ENCODE measurements at places on chromosomes 1 and 21.

GRCh38 chr1:34087986-34088385, 77.0 kb downstream of the CSMD2 start:
- DNase-seq, result no peak

- DNase-seq, result no peak
These were observed 19.5 kb upstream of the PADI1 start for GRCh38 chr1:17185485-17185860.

DNA sequence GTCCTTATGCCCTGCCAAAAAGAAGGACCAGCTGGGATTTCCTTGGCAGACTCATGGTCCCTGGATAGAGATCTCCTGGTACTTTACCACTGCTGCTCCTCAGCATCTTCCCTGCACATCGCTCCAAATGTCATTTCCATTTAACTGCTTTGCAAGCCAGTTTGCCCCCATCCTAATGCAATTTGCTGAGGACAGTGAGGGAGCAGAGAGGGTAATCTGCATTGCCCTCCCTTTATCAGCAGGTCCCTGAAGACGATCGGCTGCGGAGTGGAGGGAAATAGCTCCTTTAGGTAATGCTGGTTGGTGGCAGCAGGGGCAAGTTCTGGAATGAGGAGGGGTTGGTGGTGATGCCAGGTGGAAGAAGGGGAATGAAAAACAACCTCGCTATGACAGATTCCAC, 2.7 kb downstream of the PLXNA2 start:
- DNase-seq, result no peak

GRCh38 chr1:243213045-243213787, 41.9 kb downstream of the CEP170 start:
- DNase-seq, result no peak

DNA sequence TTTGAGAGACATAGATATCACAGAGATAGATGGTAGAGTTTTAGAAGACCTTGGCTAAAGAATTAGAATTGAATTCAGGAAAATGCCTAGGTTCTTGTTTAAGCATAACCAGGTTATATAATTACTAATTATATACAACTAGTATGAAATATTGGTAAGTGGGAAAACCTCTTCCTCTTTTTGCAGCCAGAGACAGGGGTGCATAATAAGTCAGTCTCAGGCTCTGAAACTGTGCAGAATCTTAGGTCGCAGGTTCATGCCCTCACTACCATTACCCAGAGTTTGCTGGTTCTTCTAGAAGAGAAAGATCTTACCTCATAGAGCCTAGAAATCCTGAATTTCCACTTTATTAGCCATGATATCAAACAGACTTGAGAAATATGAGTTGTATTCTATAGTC, 183.3 kb downstream of the NEK7 start:
- no peak for DNase-seq

DNA sequence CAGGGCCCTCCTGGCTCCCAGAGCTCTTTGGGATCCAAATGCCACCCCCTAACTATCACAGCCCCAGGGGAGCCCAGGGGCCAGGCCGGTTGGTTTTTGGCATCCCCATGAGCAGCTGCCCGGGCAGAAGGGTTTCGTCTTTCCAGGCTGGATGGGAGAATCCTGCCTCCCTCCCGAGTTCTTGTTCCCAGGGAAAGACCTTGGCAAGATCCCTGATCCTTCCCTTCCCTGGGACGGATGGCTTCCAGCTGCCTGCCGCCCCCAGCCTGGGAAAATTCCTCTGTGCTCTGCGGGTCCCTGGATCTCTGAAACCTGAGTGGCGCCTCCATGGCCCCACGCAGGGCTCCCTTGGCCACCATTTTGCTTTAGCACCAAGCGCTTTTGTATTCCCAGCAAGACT, 55.6 kb downstream of the TAS1R2 start:
- DNase-seq, result no peak

GRCh38 chr1:244362476-244362875, 89.2 kb downstream of the ADSS2 start:
- no peak for DNase-seq

GRCh38 chr1:55054396-55054795, 15.0 kb downstream of the PCSK9 start:
- no peak for DNase-seq

DNA sequence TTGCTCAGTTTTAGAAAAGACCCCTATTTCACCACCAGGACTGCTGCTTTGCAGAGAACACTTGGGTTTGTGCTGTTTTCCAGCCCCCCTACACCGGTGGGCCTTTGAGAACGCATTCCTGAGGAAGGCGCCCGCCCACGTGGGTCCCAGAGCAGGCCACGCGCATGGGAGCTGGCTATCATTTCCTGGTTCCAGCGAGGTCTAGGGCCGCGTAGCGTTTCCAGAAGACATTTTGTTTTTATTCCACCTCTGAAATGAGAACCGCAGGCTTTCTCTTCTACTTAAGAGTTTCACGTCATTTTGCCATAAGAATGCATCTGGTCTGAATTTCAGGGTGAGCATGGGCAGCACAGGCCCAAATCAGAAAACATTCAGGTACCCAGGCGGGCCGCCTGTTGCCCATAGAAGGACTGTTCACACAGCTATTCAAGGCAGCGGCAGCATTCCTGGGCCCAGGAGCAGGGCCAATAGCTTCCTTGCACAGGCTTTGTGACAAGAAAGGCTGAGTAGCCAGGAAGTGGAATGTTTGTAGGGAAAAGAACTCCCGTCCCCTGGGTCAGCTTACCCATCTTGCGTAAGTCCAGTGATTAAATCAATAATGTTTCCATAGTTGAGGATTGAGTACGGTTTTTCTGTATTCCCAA, 1.4 kb upstream of the KLHL21 start:
- DNase-seq, result no peak

DNA sequence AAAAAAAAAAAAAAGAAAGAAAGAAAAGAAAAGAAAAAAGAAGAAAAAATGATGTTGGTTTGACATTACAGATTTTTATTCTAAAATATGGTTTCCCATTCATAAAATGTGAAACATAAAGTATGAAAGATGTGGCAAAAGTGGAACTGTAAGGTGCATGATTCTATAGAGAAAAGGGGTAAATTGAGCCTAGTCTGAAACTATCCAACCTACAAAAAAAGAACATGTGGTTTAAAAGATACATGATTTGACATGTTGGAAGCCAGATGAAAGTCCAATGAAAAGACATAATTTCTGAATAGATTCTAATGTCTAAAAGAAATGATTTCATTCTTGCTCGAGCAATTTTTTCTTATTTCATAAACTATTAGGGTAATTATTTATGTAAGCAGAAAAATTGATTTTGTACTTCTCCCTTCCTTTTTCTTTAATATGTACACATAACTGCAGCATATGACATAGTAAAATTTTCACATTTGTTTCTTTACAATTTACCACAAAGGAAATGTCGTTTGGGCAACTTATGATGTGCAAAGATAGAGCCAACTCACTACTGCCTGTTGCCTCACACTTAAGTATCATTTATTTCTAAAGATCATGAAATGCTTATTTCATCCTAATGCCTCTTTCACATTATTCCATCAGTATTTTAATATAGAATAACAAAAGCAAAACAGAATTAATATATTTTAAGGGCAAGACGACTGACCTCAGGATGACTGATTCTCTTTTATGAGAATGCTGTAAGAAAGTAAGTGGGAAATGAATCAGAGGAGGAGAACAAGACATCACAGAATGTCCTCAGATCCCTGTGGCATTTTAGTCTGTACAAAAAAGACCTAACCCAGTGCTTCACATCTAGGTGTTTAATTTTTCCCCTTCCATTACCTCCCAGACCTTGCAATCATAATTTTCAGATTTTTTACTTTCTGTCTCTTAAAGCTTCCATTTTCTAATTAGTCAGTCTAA, 165.8 kb upstream of the HMCN1 start:
- DNase-seq, result peak; percentile 52
